ENCODE measurements at places on chromosomes 3 and 15. TPM values are rescaled to one million over a fixed set of nuclear protein-coding genes. Genes with fewer than 3 reads are reported as not detected.

DNA sequence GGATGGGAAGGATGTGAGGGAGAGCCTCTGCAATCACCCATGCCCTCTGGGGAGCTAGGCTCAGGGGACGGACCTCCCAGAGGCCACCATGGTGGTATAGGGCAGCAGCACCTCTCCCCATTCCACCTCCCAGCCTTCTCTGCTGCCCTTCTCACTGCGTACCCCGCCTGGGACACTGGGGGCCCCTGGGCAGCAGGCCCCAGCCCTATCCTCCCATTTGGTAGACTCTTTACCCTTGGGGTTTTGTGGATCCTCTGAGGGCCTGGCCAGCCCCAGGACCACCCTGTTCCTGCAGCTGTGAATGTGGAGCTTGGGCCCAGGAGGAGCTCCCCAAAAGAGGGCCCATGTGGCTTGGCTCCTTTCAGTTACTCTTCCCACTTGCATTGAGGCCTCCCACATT lies 131.9 kb downstream of the DNAJB8 start:
- no peak for DNase-seq
- H3K27me3 ChIP-seq: no peaks in the 10 kb centered on the region
- no peak overlapping the region for H3K27ac ChIP-seq
- H3K36me3 ChIP-seq: no peaks in the 10 kb centered on the region

- no peak overlapping the region for H3K4me3 ChIP-seq
- no peak for DNase-seq
- no peaks in the 10 kb centered on the region for H3K36me3 ChIP-seq
- H3K27ac ChIP-seq: peak overlapping the region; percentile 66
These were observed 24.8 kb upstream of the DET1 start for GRCh38 chr15:88571153-88571851.

GRCh38 chr3:170809007-170809974 lies 60.7 kb downstream of the RPL22L1 start:
- peak; percentile 64 for DNase-seq
- peaks cover 12% of the 10 kb centered on the region for H3K4me1 ChIP-seq
- no peak overlapping the region for H3K4me3 ChIP-seq
- H3K36me3 ChIP-seq: no peaks in the 10 kb centered on the region

DNA sequence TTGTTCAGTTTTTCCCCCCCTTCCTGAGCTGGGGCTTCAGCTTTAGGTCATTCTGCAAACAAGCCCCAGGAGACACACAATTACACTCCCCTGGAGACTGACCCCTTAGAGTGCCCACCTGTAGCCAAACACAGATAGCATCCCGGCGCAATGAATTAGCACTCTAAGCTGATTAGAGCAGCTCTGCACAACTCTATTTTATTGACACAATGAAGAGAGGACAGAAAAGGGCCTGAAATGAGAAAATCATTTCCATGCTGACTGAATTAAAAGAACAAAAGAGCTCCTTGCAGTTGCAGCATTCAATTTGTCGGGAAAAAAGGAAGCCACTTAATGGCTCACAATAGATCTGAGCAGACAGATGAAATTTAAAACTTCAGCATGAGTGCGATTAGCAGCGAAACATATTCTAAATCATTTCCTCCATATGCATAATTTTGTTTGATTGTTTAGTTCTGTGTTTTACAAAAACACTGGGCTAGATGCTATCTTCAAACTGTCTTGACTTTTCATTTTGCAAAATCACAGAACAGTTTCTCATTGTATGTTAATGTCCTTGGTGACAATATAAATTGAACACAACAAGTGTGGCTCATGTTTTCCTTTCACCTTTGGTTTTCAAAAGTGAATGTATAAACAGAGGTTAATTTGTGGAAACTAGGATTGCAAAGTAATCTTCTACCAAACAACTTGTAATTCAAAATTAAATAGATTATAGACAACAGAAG lies 308.6 kb downstream of the MECOM start:
- no peaks in the 10 kb centered on the region for H3K36me3 ChIP-seq
- H3K27me3 ChIP-seq: no peaks in the 10 kb centered on the region
- DNase-seq: no peak
- H3K27ac ChIP-seq: peak overlapping the region; percentile 69
- H3K4me1 ChIP-seq: peaks cover 33% of the 10 kb centered on the region

- H3K4me1 ChIP-seq: no peaks in the 10 kb centered on the region
- DNase-seq: no peak
These were observed 161.4 kb downstream of the CHSY1 start for GRCh38 chr15:101090428-101090790.

DNA sequence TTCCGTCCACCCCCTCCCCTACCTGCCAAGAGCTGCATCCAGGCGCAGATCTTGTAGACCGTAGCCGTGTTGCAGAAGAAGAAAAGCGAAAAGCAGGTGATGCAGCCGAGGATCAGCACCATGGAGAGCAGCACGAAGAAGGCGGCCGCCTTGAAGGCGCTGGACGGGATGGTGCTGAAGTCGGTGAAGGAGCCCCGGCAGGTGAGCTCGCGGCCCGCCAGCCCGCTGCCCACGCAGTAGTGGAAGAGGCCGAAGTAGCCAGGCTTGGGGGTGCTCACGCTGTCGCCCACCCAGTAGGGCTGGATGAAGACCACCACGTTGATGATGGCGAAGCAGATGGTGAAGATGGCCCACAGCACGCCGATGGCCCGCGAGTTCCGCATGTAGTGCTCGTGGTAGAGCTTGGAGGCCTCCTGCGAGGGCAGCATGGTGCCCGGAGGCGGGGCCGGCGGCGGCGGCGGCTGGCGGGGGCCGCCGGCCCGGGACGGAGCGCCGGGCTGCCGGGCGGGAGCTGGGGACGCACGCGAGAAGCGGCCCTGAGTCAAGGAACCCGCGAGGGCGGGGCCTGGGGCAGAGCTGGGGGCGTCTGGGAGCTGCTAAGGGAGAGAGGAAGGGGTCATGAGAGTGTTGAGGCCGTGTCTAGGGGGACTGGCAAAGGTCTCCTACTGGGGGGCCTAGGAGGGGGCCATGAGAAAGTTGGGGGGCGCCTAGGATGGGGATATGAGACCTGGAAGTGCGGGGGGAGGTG lies 1.2 kb downstream of the LHFPL4 start:
- no peaks in the 10 kb centered on the region for H3K4me1 ChIP-seq
- H3K36me3 ChIP-seq: no peaks in the 10 kb centered on the region
- H3K27me3 ChIP-seq: peaks cover 45% of the 10 kb centered on the region
- no peak overlapping the region for H3K4me3 ChIP-seq

- no peak for DNase-seq
- no peak overlapping the region for H3K27ac ChIP-seq
- H3K36me3 ChIP-seq: no peaks in the 10 kb centered on the region
These were observed 84.4 kb downstream of the PLXNA1 start for GRCh38 chr3:127067116-127067910.

The MAP4 gene
- 136 TPM for polyA plus RNA-seq

GRCh38 chr15:45399381-45400212 lies 21.3 kb upstream of the GATM start:
- no peaks in the 10 kb centered on the region for H3K4me1 ChIP-seq
- no peak overlapping the region for H3K4me3 ChIP-seq
- peak; percentile 74 for DNase-seq
- H3K27me3 ChIP-seq: peaks cover 14% of the 10 kb centered on the region
- no peak overlapping the region for H3K27ac ChIP-seq

The TXNRD3 gene
- polyA plus RNA-seq: 8.7 TPM

The PLS1 gene
- 7.4 TPM for polyA plus RNA-seq

- no peaks in the 10 kb centered on the region for H3K36me3 ChIP-seq
- peaks cover 8% of the 10 kb centered on the region for H3K4me1 ChIP-seq
- DNase-seq: no peak
- H3K4me3 ChIP-seq: no peak overlapping the region
- H3K27ac ChIP-seq: no peak overlapping the region
These were observed 77.1 kb downstream of the DUT start for GRCh38 chr15:48408327-48408726.

The CLDN18 gene
- polyA plus RNA-seq: 0.69 TPM

The TTC21A gene
- polyA plus RNA-seq: 4.2 TPM

- no peaks in the 10 kb centered on the region for H3K36me3 ChIP-seq
- H3K27ac ChIP-seq: no peak overlapping the region
- no peaks in the 10 kb centered on the region for H3K27me3 ChIP-seq
- peak; percentile 61 for DNase-seq
- H3K4me3 ChIP-seq: no peak overlapping the region
These were observed 24.3 kb upstream of the IL12A start for GRCh38 chr3:159964166-159964973.

DNA sequence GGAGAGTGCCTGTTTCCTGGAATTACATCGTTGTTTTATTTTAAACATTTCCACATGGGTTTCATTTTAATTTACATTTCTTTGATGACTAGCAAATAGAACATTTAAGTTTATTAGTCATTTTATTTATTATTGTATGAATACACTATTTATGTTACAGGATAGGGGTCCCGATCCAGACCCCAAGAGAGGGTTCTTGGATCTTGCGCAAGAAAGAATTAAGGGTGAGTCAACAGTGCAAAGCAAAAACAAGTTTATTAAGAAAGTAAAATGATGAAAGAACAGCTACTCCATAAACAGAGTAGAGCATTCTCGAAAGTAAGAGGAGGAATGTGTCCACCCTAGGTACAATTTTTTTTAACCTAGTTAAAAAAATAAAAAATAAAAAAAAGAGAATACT lies 539.5 kb downstream of the NAALADL2 start:
- H3K4me1 ChIP-seq: no peaks in the 10 kb centered on the region
- H3K27ac ChIP-seq: no peak overlapping the region
- no peaks in the 10 kb centered on the region for H3K27me3 ChIP-seq
- no peaks in the 10 kb centered on the region for H3K36me3 ChIP-seq
- H3K4me3 ChIP-seq: no peak overlapping the region

DNA sequence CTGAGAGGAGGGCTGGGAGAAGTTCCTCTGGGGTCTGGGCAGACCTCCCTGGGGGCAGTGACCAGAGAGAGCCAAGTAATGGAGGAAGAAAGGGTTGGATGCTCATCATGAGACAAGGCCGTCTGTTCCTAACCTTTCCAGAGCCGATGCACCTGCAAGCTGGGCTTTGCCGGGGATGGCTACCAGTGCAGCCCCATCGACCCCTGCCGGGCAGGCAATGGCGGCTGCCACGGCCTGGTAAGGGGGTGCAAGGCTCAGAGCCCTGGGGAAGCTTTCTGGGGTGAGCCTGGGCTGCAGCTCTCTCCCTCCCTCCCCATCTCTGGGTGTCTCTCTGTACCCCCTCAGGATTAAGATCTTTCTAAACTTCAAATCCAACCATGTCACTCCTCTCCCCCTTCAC lies 16.4 kb downstream of the STAB1 start:
- H3K27me3 ChIP-seq: no peaks in the 10 kb centered on the region
- no peaks in the 10 kb centered on the region for H3K4me1 ChIP-seq
- H3K36me3 ChIP-seq: no peaks in the 10 kb centered on the region
- DNase-seq: no peak

The TF gene
- 1.4 TPM for polyA plus RNA-seq

- H3K27ac ChIP-seq: no peak overlapping the region
- H3K36me3 ChIP-seq: no peaks in the 10 kb centered on the region
- H3K4me1 ChIP-seq: no peaks in the 10 kb centered on the region
- peak; percentile 14 for DNase-seq
These were observed 195.6 kb downstream of the RPLP1 start for GRCh38 chr15:69648212-69648611.

The FAM227B gene
- 23.6 TPM for polyA plus RNA-seq

- DNase-seq: peak; percentile 70
- H3K4me1 ChIP-seq: peaks cover 31% of the 10 kb centered on the region
- H3K27ac ChIP-seq: no peak overlapping the region
- H3K27me3 ChIP-seq: no peaks in the 10 kb centered on the region
- no peaks in the 10 kb centered on the region for H3K36me3 ChIP-seq
These were observed 326.6 kb downstream of the ARPP21 start for GRCh38 chr3:35965908-35966307.

GRCh38 chr3:134080761-134081160 lies 51.0 kb upstream of the SLCO2A1 start:
- no peak overlapping the region for H3K27ac ChIP-seq
- H3K27me3 ChIP-seq: no peaks in the 10 kb centered on the region
- no peaks in the 10 kb centered on the region for H3K36me3 ChIP-seq
- H3K4me1 ChIP-seq: no peaks in the 10 kb centered on the region
